Activated naive CD4-positive, alpha-beta T cell treated with anti-CD3 and anti-CD28 coated beads for 36 hours (primary cell): ENCODE measurements at places on chromosomes 2 and 18. TPM values are rescaled to one million over a fixed set of nuclear protein-coding genes. Genes with fewer than 3 reads are reported as not detected.

The IL1A gene
- total RNA-seq = 0.17 TPM

The APLF gene
- total RNA-seq = 2.7 TPM

The NRP2 gene
- total RNA-seq = 2.5 TPM

The KCNS3 gene
- total RNA-seq = 0.22 TPM

DNA sequence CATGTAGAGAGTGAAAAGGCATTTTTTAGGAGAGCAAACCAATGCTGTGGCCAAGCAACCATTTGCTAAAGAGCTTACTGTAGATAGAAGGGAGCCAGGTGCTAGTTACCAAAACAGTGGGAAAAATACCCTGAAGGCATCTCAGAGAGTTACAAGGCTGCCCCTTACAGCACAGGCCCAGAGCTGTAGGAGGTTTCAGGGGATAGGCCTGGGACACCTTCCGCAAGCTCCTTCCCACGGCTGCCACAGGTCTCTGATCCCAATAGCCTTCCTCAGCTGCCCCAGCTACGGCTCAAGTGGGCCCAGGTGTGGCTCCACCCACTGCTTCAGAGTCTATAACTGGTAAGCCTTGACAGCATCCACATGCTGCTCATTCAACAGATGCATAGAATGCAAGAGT, 18.2 kb upstream of the PPM1B start:
- H3K36me3 ChIP-seq = no peaks in the 10 kb centered on the region
- DNase-seq = no peak
- no peak overlapping the region for H3K27ac ChIP-seq
- no peak overlapping the region for H3K4me3 ChIP-seq
- H3K27me3 ChIP-seq = no peaks in the 10 kb centered on the region
- H3K4me1 ChIP-seq = no peaks in the 10 kb centered on the region

DNA sequence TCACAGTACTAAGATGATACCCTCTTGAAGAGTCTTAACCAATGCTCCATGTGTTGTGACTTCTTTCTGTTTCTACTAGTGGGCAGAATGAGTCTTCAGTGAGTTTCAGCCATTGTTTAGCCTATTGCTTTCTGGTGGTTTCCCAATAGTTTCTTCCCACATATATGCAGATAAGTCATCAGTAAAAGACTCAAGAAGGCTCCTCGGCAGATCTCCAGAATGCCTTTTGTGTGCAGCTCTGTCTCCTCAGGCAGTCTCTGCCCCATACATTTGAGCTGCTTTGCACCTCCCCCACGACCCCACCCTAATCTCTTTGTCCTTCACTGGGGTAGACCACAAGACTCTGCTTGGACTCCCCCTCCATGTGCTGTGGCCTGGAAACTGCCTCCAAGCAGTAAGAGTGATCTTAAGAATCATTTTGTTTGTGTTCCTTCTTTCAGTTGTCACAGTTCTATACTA, 71.6 kb upstream of the CHRNA1 start:
- H3K27me3 ChIP-seq = no peaks in the 10 kb centered on the region
- H3K4me3 ChIP-seq = peak overlapping the region; percentile 36
- H3K36me3 ChIP-seq = peaks cover 4% of the 10 kb centered on the region
- H3K4me1 ChIP-seq = peaks cover 32% of the 10 kb centered on the region
- peak overlapping the region; percentile 71 for H3K27ac ChIP-seq
- DNase-seq = peak; percentile 38

- no peaks in the 10 kb centered on the region for H3K36me3 ChIP-seq
- H3K27me3 ChIP-seq = peaks cover 7% of the 10 kb centered on the region
- no peaks in the 10 kb centered on the region for H3K4me1 ChIP-seq
Measured at GRCh38 chr2:176424746-176425145, 155.5 kb downstream of the MTX2 start.

GRCh38 chr18:76499637-76500340, 4.7 kb upstream of the ZNF516 start:
- no peak for DNase-seq
- H3K4me1 ChIP-seq = peaks cover 5% of the 10 kb centered on the region
- H3K27me3 ChIP-seq = peaks cover 11% of the 10 kb centered on the region
- no peak overlapping the region for H3K4me3 ChIP-seq

DNA sequence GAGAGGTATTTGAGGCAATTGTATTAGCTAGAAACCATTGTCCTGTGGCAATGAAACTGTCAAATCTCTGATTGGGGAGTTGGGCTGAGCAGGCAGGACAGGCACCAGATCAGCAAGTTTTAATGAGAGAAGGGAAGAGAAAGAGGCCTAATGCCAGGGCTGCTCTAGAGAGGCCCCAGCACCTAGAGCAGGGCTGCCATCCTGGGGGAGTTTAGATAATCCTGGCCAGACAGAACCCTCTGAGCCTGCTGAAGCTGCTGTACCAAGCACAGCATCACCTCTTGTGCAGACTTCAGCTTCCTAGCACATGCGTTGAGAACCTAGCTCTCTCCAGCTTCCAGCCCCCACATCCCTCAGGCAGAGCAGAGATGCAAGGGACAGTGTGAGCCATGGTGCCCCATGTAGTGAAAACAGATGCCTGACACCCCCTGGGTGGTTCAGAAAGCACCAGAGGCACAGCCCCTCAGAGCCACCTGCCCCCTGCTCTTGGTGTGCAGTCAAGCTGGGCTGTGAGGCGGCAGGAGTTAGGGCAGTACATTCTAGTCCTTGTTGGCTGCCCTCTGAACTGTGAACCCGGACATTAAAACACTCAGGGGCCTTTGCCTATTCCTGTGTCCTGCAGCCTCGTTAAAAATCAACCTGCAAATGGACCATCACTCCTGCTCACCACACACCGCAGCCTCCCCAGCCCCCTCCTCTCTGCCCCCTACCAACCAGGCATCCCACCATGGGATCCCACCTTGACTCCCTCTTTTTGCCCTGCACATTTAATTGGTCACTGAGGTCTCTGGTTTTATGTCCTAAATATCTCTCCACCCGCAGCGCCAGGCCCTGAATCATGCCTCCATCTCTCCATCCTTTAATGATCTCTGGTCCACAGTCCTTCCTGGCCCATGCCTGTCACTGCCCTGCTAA, 52.7 kb downstream of the ADD2 start:
- no peaks in the 10 kb centered on the region for H3K4me1 ChIP-seq
- no peak for DNase-seq
- no peaks in the 10 kb centered on the region for H3K27me3 ChIP-seq
- no peak overlapping the region for H3K27ac ChIP-seq
